ENCODE measurements at places on chromosomes 7 and 10. TPM values are rescaled to one million over a fixed set of nuclear protein-coding genes. Genes with fewer than 3 reads are reported as not detected.

GRCh38 chr7:101108961-101109360, 17.9 kb upstream of the SERPINE1 start:
- DNase-seq = no peak

- no peak for DNase-seq
Observed at GRCh38 chr10:123102673-123103072, 33.1 kb upstream of the HMX3 start.

CFAP46 gene
- total RNA-seq = 13.3 TPM

GRCh38 chr7:95586951-95587301, 9.4 kb downstream of the PDK4 start:
- no peak for DNase-seq

RHOBTB1 gene
- total RNA-seq = 38.9 TPM

GRCh38 chr10:58743466-58744115, 230.9 kb downstream of the BICC1 start:
- no peak for DNase-seq

DNA sequence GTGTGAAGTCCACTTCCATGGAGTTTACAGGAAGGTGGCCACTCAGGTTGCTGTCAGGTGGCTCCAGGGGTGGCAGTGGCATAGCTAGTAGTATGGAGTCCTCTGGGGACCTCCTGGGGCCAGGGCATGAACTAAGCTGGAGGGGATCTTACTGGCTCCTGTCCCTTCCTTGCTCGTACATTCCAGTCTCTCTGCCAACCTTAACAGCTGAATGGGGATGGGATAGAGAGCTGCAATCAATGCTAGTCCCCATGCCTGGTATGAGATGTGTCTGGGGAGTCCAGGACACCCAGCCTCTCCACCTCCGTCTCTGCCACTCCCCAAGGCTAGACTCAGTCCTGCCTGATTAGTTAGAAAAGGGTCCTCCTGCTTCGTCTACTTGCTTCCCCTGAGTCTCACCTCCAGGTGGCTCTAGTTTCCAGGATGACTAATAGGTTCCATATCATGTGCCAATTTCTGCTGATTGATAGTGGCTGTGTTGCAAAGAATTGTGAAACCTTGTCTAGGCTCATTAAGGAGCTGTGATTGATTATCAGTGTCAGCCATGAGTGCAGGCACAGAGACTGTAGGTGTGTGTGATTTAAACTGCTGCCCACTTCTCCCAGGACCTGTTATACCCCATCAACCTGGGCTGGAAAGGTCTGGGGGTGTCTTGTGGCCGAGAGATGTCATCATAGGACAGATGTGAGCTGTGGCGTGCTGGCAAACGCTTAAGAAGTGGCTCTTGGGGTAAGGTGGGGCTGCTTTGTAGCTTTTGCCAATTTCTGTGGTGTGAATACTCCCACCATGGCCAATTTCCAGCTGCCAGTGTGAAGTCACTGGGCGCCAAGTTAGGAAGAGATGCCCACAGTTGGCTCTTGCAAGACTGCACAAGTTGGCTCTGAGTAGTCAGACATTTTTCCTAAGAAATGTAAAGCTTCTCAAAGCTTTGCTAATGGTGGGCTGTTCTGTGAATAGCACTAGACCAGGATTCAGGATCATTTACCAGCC, 59.8 kb downstream of the COL13A1 start:
- no peak for DNase-seq

GRCh38 chr7:47215049-47215448, 366.9 kb downstream of the TNS3 start:
- peak; percentile 28 for DNase-seq

- DNase-seq = no peak
Observed at GRCh38 chr7:37674531-37674930, 9.0 kb upstream of the GPR141 start.

- peak; percentile 40 for DNase-seq
Observed at GRCh38 chr10:79241990-79242619, 105.2 kb upstream of the PPIF start.
